Dermis microvascular lymphatic vessel endothelial cell (primary cell): ENCODE measurements at places on chromosomes 1 and 21. TPM values are rescaled to one million over a fixed set of nuclear protein-coding genes. Genes with fewer than 3 reads are reported as not detected.

DNA sequence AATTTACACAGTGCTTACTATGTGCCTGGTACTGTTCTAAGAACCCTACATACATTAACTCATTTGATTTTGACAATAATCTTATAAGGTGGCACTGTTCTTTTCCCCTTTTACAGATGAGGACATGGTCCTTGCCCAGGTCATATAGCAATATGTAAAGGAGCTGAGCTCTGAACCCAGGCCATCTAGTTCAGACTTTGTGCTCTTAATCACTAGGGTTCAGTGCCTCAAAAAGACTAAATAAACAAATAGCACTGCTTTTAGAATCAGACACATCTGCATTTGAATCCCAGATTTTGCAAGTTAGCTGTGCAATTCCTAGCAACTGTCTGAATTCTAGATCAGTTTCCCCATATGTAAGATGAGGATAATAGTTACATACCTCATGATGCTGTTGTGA lies 8.7 kb upstream of the BCAR3 start:
- no peak for DNase-seq

Gene MAP3K7CL
- total RNA-seq = 2.0 and 3.3 TPM in 2 replicates

Gene PRDM16
- not detected in 2 replicates for total RNA-seq

DNA sequence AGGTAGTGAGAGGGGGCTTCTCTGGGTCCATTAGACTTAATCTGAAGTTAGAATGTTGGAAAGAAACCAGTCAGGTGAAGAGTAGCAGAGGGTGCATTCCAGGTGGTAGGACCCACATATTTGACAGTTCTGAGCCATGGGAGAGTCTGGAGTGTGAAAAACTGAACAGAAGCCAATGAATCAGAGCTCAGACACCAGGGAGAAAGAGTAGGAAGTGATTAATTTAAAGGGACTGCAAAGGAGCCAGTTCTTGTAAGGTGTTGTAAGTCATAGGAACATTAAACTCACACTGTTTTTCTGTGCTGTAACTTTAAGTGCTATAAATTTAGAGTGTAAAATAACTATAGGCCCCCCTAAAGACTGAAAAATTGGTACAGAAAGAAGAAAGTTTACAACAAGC lies 5.9 kb upstream of the DHX9 start:
- DNase-seq = peak; percentile 23

Gene AQP10
- not detected in 2 replicates for total RNA-seq

GRCh38 chr1:223411309-223411708 lies 18.1 kb downstream of the CCDC185 start:
- no peak for DNase-seq

- no peak for DNase-seq
These were observed 10.7 kb upstream of the CD2 start for GRCh38 chr1:116743535-116743934.

Gene DMRTA2
- under 0.01 TPM in 1 of 2 replicates, not detected in the other for total RNA-seq

- peak; percentile 87 for DNase-seq
These were observed 6.6 kb downstream of the CBR3 start for GRCh38 chr21:36141513-36141925.

Gene NPPB
- total RNA-seq = not detected in 2 replicates

Gene GNG12
- total RNA-seq = 144 and 222 TPM in 2 replicates

GRCh38 chr1:54325703-54326461 lies 80.3 kb downstream of the SSBP3 start:
- peak; percentile 60 for DNase-seq

Gene RNF115
- total RNA-seq = 10.4 and 12.8 TPM in 2 replicates

Gene UBL4B
- total RNA-seq = not detected in 2 replicates

- no peak for DNase-seq
These were observed 562 bp downstream of the SYTL1 start for GRCh38 chr1:27342391-27342777.

GRCh38 chr1:153394391-153394790 lies 3.5 kb upstream of the S100A8 start:
- no peak for DNase-seq

DNA sequence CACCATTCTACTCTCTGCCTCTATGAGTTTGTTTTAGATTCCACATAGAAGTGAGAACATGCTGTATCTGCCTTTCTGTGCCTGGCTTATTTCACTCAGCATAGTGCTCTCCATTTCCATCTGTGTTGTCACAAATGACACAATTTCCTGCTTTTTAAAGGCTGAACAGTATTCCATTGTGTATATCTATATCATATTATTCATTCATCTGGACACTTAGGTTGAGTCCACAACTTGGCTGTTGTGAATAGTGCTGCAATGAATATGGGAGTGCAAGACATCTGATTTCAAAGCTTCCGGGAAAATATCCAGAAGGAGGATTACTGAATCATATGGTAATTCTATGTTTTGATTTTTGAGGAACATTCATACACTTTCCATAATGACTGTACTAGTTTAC lies 20.1 kb upstream of the DONSON start:
- peak; percentile 41 for DNase-seq

DNA sequence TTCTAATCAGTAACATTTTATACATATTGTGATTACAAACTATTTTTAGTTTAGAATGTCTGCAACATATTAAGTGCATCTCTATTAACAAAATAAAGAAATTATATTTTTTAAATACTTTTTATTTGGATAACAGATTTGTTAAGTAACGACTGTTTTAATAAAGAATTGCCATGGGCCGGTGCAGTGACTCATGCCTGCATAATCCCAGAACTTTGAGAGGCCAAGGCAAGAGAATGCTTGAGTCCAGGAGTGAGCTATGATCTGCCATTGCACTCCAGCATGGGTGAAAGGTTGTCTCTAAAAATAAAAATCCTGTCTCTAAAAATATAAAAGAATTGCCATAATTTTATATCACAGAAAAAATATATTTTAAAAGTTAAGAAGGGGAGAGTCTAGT lies 4.1 kb downstream of the LRRIQ3 start:
- DNase-seq = no peak

DNA sequence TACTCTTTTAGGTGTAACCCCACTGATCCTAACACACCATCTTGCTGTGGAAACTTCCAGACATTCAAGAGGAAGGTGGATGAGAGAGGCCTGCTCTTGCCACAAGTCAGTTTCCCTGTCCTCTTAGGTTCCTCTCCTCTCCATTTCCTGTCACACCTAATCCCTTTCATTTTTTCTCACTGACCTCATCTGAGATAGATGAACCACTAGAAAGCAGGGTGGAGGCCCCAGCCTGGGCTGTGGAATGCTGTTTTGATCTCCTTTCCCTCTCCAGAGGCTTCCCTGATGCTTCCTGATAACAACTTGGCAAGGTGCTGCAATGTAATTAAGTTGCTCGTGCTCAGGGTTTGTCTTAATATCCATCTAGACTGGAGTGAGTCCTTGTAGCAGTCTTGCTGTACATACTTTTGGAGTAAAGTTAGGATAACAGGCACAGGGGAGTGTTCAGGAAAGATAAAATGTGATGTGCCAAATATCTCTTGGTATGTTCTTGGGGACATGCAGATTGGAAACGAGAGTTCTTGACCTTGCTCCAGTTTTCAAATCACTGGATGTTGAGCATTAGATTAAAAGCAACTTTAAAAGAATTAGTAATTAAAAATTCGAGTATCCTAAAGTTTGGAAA lies 11.2 kb downstream of the LRRC42 start:
- no peak for DNase-seq

- no peak for DNase-seq
These were observed 26.6 kb downstream of the SCYL3 start for GRCh38 chr1:169867012-169867675.

DNA sequence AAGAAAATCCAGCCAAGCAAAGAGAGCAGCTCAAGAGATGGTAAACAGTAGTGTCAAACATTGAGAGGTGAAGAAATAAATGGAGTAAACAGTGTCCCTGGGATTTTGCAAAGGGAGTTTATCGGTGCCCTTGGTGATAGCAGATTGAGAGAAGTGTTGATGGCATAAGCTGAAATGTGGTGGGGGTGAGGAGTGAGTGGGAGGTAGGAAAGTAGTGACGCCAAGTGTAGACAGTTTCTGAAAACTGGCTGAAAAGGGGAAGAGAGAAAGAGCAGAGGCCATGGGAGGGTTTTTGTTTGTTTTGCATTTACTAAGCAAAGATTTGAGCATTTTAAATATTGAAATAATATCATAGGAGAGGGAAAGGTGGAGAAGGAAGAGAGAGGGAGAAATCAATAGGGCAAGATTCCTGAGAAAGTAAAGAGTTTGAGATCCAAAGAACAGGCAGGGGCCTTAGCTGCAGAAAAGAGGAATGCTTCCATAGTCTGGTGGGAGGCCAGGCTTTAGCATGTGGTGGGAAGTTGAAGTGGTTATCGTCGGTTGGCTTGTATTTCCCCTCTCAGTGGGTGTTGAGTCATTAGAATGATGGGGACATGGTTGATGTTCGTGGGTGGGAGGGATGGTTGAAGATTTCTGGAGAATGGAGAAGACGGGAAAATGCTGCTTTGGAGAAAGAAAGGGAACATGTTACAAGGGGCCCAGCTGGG lies 26.8 kb upstream of the RASAL2 start:
- no peak for DNase-seq

GRCh38 chr1:172119184-172119583 lies 277.9 kb downstream of the DNM3 start:
- no peak for DNase-seq

GRCh38 chr1:90246069-90246468 lies 251.2 kb downstream of the ZNF326 start:
- DNase-seq = no peak

- no peak for DNase-seq
These were observed 12.6 kb upstream of the MEF2D start for GRCh38 chr1:156513185-156513584.

GRCh38 chr1:109111386-109112055 lies 2.4 kb upstream of the ELAPOR1 start:
- no peak for DNase-seq

- DNase-seq = no peak
These were observed 42.0 kb downstream of the SDC3 start for GRCh38 chr1:30866594-30866993.

Gene OR14K1
- total RNA-seq = not detected in 2 replicates

DNA sequence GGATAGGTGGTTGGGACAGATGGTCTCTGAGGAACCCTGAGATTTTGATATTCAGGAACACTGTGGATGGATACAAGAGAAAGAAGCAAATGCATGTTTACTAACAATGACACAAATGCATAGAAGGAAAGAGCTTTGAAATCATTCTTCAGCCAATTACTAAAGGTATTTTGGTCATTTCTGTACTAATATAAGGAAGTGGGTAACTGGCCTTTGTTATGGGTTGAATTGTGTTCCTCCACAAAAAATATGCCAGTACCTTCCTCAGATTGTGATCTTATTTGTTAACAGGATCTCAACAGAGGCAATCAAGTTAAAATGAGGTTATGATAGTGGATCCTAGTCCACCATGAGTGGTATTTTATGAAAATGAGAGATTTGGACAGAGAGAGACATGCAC lies 68.7 kb upstream of the KCNA3 start:
- DNase-seq = no peak

GRCh38 chr1:176843352-176844297 lies 320.9 kb downstream of the ASTN1 start:
- DNase-seq = peak; percentile 11

DNA sequence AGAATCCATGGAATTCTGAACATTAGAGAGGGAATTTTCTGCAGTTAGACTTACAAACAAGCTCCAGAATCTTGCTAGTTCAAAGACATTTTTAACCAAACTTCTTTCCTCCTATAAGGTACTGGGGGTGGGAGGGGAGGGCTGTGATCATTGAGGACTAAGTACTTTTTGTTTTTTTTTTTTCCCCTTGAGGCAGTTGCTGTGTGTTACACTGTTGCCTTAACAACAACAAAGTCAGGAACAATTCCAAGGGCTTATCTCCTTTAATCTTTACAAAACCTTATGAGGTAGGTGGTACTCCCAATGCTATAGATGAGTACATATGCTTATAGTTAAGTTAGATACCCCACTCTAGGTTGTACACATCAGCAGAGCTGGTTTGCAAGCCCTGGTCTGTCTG lies 62.9 kb downstream of the PPP1R12B start:
- DNase-seq = no peak

Gene ZNF670
- total RNA-seq = 6.2 and 7.4 TPM in 2 replicates

GRCh38 chr1:208965351-208965750 lies 618.2 kb upstream of the CAMK1G start:
- no peak for DNase-seq

- no peak for DNase-seq
These were observed 457.7 kb upstream of the ADAMTS5 start for GRCh38 chr21:27424601-27425000.

Gene DCST1
- total RNA-seq = not detected in 2 replicates

Gene ATP1A2
- total RNA-seq = not detected in 2 replicates

Gene SPRR4
- not detected in 2 replicates for total RNA-seq

Gene FASLG
- not detected in 2 replicates for total RNA-seq

- no peak for DNase-seq
These were observed 86.9 kb upstream of the NEGR1 start for GRCh38 chr1:72369069-72369757.

Gene IFI6
- 21.8 and 48.8 TPM in 2 replicates for total RNA-seq

DNA sequence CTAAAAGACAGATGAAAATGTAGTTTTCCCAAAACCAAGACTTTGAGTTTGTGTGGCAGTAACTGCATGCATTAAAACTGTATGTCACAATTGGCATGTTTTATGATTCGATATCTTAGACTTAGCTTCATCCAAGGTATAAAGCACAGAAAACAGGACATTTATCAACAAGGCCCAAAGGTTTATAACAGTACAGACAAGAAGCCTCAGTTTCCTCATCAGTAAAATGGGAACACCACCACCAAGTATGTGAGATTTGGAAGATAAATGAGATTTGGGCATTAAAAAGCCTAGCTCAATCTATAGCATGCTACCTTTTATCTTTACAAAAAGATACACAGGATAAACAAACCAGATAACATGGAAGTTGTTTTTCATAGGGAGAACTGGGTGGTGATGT lies 128.5 kb downstream of the DAB1 start:
- no peak for DNase-seq

DNA sequence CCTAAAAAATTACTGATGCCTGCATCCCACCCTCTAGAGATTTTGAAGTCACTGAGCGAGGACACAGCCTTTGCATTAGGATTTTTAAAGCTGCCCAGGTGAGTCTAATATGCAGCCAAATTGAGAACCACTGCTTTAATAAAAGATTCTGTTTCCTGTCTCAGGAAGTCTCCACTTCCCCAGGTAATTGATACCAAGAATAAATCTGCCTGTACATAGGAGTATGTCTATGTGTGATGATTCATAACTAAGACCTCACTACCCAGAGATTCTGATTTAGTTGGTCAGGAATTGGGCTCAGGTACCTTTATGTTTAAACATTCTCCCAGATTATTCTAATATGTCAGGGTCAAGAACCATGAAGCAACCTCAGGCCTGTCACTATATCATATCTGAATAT lies 108.8 kb upstream of the ARTN start:
- DNase-seq = no peak

DNA sequence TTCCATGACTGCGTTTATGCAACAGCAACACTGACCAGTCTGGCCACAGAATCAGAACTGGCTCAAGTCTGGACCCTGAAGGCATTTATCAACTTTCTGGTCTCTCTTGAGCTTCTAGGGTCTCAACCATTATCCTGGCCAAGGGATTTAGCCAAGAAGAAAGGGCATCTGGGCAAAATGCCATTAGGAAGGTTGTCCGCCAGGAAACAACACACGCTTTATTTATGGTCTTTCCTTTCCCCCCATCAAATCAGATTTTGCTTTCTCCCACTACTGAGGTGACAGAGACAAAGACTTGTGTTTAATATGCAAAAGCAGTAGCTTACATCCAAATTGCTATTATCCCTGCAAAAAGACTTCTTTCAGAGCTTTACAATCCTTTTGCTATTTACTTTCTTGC lies 81.6 kb upstream of the PPP2R5A start:
- DNase-seq = no peak

- no peak for DNase-seq
These were observed 9.6 kb downstream of the KLHL21 start for GRCh38 chr1:6592865-6593593.

Gene PCP4L1
- not detected in 2 replicates for total RNA-seq
